ENCODE measurements at places on chromosomes 12 and 14. TPM values are rescaled to one million over a fixed set of nuclear protein-coding genes. Genes with fewer than 3 reads are reported as not detected.

The TCL1B gene
- not detected for total RNA-seq

The SPSB2 gene
- total RNA-seq = 14.1 TPM

The JAG2 gene
- total RNA-seq = 1.6 TPM

The GPD1 gene
- total RNA-seq = not detected

The SLC8A3 gene
- total RNA-seq = under 0.01 TPM

The ANO4 gene
- total RNA-seq = 1.3 TPM

The STYK1 gene
- not detected for total RNA-seq

The DIP2B gene
- 25.3 TPM for total RNA-seq

The RNFT2 gene
- total RNA-seq = 7.0 TPM

The VDR gene
- 17.0 TPM for total RNA-seq

The SCAF11 gene
- 40.4 TPM for total RNA-seq

The RND1 gene
- under 0.01 TPM for total RNA-seq

The SYCP3 gene
- total RNA-seq = not detected

The PPM1H gene
- total RNA-seq = 0.29 TPM

The BEGAIN gene
- not detected for total RNA-seq

The FGD6 gene
- total RNA-seq = 6.1 TPM

The GALNT6 gene
- 191 TPM for total RNA-seq

The NR1H4 gene
- not detected for total RNA-seq

The KCNC2 gene
- total RNA-seq = not detected

The RIMBP2 gene
- total RNA-seq = not detected

The SOCS2 gene
- 39.0 TPM for total RNA-seq

The FBXW8 gene
- total RNA-seq = 20.9 TPM

The SERPINA1 gene
- under 0.01 TPM for total RNA-seq

The SDR9C7 gene
- total RNA-seq = 0.15 TPM

The NTS gene
- total RNA-seq = 0.50 TPM

The VAMP1 gene
- total RNA-seq = 10.2 TPM

The PMCH gene
- not detected for total RNA-seq

The BHLHE41 gene
- 3.1 TPM for total RNA-seq

The SLC39A5 gene
- not detected for total RNA-seq

Measured in smooth muscle cell of trachea (primary cell).